ENCODE measurements at places on chromosomes 1 and 21.

- H3K4me1 ChIP-seq = peaks cover 73% of the 10 kb centered on the region
- H3K4me3 ChIP-seq = no peak overlapping the region
- no peaks in the 10 kb centered on the region for H3K27me3 ChIP-seq
- no peak for DNase-seq
- H3K36me3 ChIP-seq = peaks cover 8% of the 10 kb centered on the region
Observed at GRCh38 chr1:2248127-2248826, 20.2 kb downstream of the SKI start.

- H3K27ac ChIP-seq = peak overlapping the region; percentile 68
- H3K36me3 ChIP-seq = peaks cover 28% of the 10 kb centered on the region
- no peak for DNase-seq
- no peak overlapping the region for H3K4me3 ChIP-seq
- H3K27me3 ChIP-seq = no peaks in the 10 kb centered on the region
Observed at GRCh38 chr1:176183618-176184017, 23.5 kb downstream of the COP1 start.

DNA sequence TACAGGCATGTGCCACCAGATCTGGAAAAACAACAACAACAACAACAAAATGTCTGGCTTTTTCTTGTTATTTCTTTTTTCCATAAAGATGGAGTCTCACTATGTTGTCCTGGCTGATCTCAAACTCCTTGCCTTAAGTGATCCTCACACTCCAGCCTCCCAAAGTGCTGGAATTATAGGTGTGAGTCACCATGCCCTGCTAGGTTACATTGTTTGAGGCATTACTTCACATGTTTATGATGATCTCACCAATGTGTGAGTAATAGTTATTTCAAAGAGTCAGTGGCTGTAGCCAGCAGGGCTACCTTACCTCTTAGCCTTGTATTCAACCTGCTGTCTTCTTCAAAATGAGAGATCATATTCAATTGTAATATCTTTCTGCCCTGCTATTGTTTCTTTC lies 445.7 kb downstream of the AMY1C start:
- no peaks in the 10 kb centered on the region for H3K36me3 ChIP-seq
- no peak overlapping the region for H3K4me3 ChIP-seq

DNA sequence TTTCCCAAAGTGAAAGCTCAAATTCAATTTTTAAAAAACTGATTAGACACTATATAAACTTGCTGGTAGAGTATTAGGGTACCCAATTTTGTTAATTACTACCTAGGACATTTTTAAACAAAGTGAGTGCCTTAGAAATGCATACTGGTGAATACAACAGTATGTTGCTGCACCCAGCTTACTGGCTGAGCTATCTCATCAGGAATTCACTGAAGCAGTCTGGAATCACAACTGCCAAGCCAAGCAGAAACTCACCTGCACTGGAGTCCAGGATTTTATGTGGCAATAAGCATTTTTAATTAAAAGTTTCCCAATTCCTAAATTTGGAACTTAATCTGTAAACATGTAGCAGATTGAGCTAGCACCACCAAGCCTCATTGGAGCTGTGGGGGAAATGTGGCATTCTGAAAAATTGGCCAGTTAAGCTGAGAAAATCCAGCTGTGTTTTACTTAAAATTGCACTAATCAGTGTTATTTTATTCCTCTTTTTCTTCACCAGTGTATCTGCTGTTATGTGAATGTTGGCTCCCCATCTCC lies 61.8 kb downstream of the CLEC20A start:
- no peaks in the 10 kb centered on the region for H3K36me3 ChIP-seq
- DNase-seq = no peak
- H3K27ac ChIP-seq = no peak overlapping the region
- H3K4me1 ChIP-seq = no peaks in the 10 kb centered on the region
- H3K4me3 ChIP-seq = no peak overlapping the region

DNA sequence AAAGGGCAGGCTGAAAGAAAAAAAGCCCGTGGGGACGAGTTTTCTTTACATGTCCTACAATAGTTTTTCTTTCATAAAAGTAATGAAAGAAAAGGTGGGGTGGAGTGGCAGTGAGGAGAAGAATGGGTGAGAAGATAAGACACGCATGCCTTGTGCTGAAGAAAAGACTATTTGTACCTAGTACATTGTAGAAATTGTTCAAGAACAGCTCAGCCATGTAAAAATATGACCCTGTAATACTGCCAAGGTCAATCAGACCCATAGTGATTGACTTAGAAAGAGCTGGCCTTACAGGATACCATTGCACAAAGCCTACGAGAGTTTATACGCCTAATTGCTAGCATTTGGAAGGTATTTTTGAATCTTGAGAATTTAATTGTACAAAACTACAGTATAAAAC lies 126.0 kb upstream of the NRIP1 start:
- no peak for DNase-seq
- no peaks in the 10 kb centered on the region for H3K36me3 ChIP-seq
- no peak overlapping the region for H3K27ac ChIP-seq
- H3K4me1 ChIP-seq = no peaks in the 10 kb centered on the region
- H3K27me3 ChIP-seq = peaks cover 2% of the 10 kb centered on the region

DNA sequence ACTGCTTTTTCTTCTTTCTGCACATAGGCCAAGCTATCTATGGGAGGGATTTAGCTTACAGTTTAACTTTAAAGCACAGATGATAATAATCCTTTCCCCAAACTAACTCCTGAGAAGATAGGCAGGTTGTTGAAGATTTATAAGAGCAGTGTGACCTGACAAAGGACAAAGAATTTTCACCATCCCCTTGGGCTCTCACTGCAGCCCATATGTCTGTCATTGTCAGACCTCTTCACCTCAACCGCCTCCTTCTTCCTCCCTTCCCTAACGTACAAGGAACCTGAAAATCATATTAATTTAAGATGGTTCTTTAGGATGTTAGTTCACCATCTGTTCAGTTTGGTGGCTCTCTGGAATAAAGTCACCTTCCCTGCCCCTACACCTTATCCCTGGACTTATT lies 5.0 kb downstream of the RNU1-2 start:
- DNase-seq = no peak
- H3K4me1 ChIP-seq = peaks cover 41% of the 10 kb centered on the region
- H3K27me3 ChIP-seq = peaks cover 2% of the 10 kb centered on the region
- no peak overlapping the region for H3K27ac ChIP-seq
- H3K36me3 ChIP-seq = peaks cover 2% of the 10 kb centered on the region

GRCh38 chr21:32826329-32827167 lies 55.0 kb upstream of the PAXBP1 start:
- H3K4me3 ChIP-seq = no peak overlapping the region
- no peaks in the 10 kb centered on the region for H3K4me1 ChIP-seq
- no peak overlapping the region for H3K27ac ChIP-seq
- no peaks in the 10 kb centered on the region for H3K36me3 ChIP-seq
- DNase-seq = peak; percentile 61

DNA sequence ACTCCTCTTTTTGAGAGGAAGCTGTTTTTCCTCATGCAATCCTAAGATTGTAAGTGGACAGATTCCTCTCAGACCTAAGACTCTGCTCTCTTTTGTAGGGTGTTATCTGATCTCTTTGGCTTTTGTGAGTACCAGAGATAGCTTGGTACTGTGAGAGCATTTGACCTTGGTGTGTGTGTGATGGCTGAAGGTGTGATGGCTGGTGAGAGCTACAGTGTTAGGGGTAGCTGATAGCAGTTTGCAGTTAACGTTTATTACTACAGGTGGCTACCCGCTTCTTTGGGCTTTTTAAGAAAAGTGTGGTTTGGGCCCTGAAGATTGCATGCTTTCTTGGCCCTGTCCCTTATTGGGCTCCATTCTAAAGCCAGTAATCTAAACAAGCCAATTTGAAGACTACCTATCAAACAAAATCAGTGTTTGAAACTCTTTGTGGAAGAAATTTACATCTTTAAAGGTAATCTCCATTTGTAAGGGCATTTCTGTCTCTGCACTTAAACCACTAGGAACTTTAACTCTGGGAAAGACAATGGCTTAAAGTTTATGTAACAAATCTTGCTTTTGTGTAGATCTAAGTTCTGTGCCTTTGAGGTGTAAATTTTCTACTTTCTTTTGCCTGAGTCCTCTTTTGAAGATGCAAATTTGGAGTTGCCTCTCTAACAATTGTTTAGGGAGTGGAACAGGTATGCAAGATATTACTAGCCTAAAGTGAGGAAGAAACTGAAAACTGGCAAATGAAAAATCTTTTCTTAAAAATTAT lies 85.3 kb upstream of the SERBP1 start:
- H3K4me3 ChIP-seq = no peak overlapping the region
- no peak for DNase-seq
- H3K27ac ChIP-seq = no peak overlapping the region
- H3K36me3 ChIP-seq = peaks cover 2% of the 10 kb centered on the region
- H3K4me1 ChIP-seq = no peaks in the 10 kb centered on the region

DNA sequence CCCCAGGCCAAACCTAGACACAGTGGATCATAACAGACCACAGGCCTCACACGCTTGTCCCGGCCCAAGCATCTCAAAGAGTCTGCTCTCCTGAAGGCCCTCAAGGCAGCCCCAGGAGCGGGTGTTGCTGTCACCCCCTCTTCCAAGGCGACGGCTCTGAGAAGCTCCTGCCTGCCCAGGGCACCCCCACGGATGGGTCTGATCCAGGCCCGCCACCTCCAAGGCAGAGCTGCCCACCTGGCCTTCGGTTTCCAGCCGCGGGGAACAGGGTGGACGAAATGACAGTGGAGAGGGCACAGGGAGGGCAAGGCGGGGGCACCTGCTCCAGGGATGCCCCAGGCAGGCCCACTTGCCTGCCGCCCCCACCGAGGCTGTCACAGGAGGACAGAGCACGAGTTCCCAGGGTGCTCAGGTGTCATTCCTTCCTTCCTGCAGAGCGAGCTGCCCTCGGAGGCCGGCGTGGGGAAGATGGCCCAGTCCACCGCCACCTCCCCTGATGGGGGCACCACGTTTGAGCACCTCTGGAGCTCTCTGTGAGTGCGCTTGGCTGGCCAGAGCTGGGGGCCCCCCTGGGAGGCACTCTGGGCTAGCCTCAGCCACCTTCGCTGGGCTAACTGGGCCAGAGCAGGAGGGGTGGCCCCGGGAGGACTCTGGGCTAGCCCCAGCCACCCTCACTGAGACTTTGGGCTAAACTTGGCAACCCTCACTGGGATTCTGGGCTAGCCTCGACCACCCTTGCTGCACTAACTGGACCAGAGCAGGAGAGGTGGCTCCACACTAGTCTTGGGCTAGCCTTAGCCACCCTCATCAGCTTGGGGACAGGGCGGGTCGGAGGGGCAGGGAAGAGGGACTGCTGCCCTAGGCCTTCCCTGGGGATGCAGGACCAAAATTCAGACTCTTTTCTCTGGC lies 29.8 kb downstream of the TP73 start:
- DNase-seq = no peak
- no peak overlapping the region for H3K4me3 ChIP-seq
- H3K27ac ChIP-seq = no peak overlapping the region
- H3K27me3 ChIP-seq = peaks cover 16% of the 10 kb centered on the region
- no peaks in the 10 kb centered on the region for H3K36me3 ChIP-seq

DNA sequence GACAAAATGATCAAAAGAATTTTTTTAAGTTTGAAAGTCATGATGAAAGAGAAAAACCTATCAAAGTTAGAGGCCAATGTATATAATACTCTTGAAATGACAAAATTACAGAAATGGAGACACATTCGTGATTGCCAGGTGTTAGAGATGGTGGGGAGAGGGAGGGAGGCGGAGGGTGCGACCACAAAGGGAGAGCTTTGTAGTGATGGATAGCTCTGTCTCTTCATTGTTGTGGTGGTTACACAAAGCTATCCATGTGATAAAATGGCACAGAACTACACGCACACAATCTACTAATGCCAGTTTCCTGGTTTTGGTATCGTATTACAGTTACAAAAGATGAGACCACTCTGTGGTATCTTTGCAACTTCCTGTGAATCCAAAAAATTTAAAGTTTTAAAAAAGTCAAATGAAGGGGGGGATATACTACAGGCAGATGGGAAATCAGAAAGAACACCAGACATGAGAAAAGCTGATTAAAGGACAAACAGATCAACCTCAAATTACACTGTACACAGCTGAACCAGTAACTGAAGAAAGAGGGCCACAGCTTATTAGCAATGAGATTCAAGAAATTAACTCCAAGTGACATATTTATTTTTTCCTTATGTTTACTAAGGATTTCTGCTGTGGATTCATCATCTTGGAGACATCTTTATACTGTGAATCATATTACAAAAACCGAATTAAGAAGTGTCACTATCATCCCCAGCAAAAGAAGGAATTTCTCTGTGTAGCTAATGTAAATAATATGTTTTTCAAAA lies 199.1 kb downstream of the SLC45A1 start:
- peak overlapping the region; percentile 32 for H3K4me3 ChIP-seq
- H3K27ac ChIP-seq = peak overlapping the region; percentile 81

DNA sequence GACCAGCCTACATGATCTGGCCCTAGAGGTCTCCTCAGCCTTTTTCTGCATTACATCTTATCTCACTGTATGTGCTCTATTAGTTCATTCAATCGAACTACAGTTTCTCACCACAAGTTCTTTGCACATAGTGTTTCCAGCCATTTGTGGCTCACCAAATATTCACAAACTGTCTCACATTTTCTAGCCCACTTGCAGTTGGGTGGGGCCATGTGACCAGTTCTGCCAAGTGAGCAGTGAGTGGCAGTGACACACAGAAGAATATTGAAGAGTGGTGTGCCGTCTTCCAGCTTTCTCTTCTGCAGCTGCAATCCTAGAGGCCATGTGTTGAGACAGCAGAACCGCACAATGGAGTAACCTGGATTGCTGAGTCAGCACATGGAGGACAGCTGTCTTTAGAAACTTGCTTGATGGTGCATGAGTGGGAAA lies 103.2 kb upstream of the ZNF644 start:
- peak overlapping the region; percentile 74 for H3K27ac ChIP-seq
- DNase-seq = peak; percentile 60
- no peaks in the 10 kb centered on the region for H3K36me3 ChIP-seq
- H3K4me1 ChIP-seq = peaks cover 17% of the 10 kb centered on the region

DNA sequence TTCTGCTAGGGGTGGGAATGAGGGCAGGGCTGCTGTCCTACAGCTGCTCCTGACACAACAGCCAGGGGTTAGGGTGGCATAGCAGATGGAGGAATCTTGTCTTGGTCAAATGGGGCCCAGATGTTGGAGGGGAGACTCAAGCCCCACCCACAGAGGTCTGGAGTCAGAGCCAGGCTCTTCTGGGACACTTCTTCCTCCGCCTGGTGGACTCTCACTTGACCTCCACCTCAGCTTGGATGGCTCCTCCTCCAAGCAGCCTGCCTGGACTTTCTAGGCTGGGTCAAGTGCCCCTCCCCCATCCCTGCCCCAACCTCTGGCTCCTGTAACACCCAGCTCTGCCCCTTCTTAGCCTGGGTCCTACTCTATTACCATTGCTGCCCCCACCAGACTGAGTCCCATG lies 35.5 kb downstream of the EPHA2 start:
- H3K27ac ChIP-seq = no peak overlapping the region
- H3K4me3 ChIP-seq = no peak overlapping the region
- no peak for DNase-seq
- peaks cover 11% of the 10 kb centered on the region for H3K4me1 ChIP-seq
- H3K27me3 ChIP-seq = no peaks in the 10 kb centered on the region

GRCh38 chr21:42165901-42166300 lies 53.0 kb upstream of the ABCG1 start:
- no peak overlapping the region for H3K4me3 ChIP-seq
- H3K27me3 ChIP-seq = no peaks in the 10 kb centered on the region
- DNase-seq = no peak
- H3K36me3 ChIP-seq = no peaks in the 10 kb centered on the region
- H3K27ac ChIP-seq = no peak overlapping the region
- peaks cover 25% of the 10 kb centered on the region for H3K4me1 ChIP-seq

All from activated CD8-positive, alpha-beta T cell treated with anti-CD3 and anti-CD28 coated beads for 36 hours (primary cell).